CD4-positive, alpha-beta memory T cell (primary cell): ENCODE measurements at places on chromosomes 5 and 9. TPM values are rescaled to one million over a fixed set of nuclear protein-coding genes. Genes with fewer than 3 reads are reported as not detected.

Gene MCC
- polyA plus RNA-seq, result 4.2 TPM

Gene SLC6A19
- polyA plus RNA-seq, result not detected

Gene IRGM
- polyA plus RNA-seq, result 3.9 TPM

Gene PLPPR1
- polyA plus RNA-seq, result not detected

Gene TLX3
- polyA plus RNA-seq, result not detected

Gene CNTLN
- not detected for polyA plus RNA-seq

- H3K36me3 ChIP-seq, result no peaks in the 10 kb centered on the region
- peaks cover 13% of the 10 kb centered on the region for H3K4me1 ChIP-seq
- no peak overlapping the region for H3K27ac ChIP-seq
- H3K4me3 ChIP-seq, result no peak overlapping the region
Observed at GRCh38 chr5:132812123-132812765, 858 bp upstream of the SOWAHA start.

- H3K36me3 ChIP-seq, result no peaks in the 10 kb centered on the region
- H3K4me1 ChIP-seq, result no peaks in the 10 kb centered on the region
- H3K27ac ChIP-seq, result no peak overlapping the region
- H3K27me3 ChIP-seq, result no peaks in the 10 kb centered on the region
Observed at GRCh38 chr9:113775749-113776148, 100.4 kb upstream of the ZNF618 start.

DNA sequence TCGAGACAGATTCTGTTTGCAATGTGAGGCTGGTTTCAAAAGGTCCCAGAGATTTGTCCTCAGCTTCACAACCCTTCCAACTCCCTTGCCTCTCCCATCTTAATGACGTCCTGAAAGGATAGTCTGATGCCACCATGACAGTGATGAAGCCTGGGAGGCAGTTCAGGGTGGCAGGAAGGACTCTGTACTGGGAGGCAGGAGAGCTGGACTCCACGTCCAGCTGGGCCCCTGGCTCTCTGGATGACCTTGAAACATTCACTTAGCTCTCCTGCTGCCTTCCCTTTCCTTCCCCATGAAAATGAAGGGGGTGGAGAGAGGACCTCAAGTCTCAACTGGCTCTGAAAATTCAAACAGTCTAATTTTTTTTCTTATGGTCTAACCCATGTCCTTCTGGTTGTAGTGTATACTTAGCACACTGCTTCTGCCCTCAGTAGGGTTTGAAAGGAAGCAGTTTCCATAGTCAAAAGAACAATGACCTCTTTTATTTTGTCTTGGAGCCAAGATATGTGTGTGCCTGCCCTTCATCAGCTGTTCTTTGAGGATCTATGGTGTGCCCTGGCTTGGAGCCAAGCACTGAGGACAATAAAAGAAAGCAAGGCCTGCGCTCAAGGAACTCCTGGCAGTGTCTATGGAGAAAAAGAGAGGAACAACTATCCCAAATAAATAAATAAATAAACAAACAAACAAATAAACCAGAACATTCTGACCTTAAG lies 188.3 kb downstream of the GRIA1 start:
- H3K4me3 ChIP-seq, result no peak overlapping the region
- H3K27ac ChIP-seq, result no peak overlapping the region
- DNase-seq, result no peak
- no peaks in the 10 kb centered on the region for H3K36me3 ChIP-seq
- no peaks in the 10 kb centered on the region for H3K4me1 ChIP-seq

- H3K27me3 ChIP-seq, result no peaks in the 10 kb centered on the region
- H3K4me1 ChIP-seq, result no peaks in the 10 kb centered on the region
- DNase-seq, result no peak
- H3K36me3 ChIP-seq, result peaks cover 55% of the 10 kb centered on the region
- no peak overlapping the region for H3K4me3 ChIP-seq
Observed at GRCh38 chr9:109060191-109060590, 46.9 kb upstream of the CTNNAL1 start.

- H3K27ac ChIP-seq, result no peak overlapping the region
- H3K4me3 ChIP-seq, result no peak overlapping the region
- H3K27me3 ChIP-seq, result no peaks in the 10 kb centered on the region
- peaks cover 33% of the 10 kb centered on the region for H3K36me3 ChIP-seq
- H3K4me1 ChIP-seq, result no peaks in the 10 kb centered on the region
- DNase-seq, result no peak
Observed at GRCh38 chr5:55360190-55360589, 52.4 kb downstream of the MTREX start.

- no peak for DNase-seq
- no peaks in the 10 kb centered on the region for H3K27me3 ChIP-seq
Observed at GRCh38 chr5:64634997-64635686, 55.2 kb upstream of the SHISAL2B start.

DNA sequence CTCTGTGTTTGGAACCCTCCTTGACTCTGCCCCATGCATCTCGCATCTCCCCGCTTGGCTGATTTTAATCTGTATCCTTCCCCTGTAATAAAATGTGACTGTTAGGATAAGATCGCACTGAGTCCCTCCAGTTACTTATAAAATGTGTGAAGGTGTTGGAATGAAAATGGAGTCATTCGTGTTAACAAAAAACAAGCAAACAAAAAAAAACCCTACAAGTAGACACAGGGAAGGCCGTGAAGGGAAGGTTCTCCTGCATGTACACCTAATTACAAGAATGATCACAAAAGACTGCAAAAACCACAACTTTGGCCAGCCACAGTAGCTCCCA lies 14.2 kb upstream of the VDAC1 start:
- H3K4me3 ChIP-seq, result no peak overlapping the region
- no peaks in the 10 kb centered on the region for H3K4me1 ChIP-seq
- H3K36me3 ChIP-seq, result no peaks in the 10 kb centered on the region
- H3K27ac ChIP-seq, result no peak overlapping the region
- H3K27me3 ChIP-seq, result no peaks in the 10 kb centered on the region
